CD4-positive, alpha-beta memory T cell (primary cell): ENCODE measurements at places on chromosomes 1 and 21. TPM values are rescaled to one million over a fixed set of nuclear protein-coding genes. Genes with fewer than 3 reads are reported as not detected.

DNA sequence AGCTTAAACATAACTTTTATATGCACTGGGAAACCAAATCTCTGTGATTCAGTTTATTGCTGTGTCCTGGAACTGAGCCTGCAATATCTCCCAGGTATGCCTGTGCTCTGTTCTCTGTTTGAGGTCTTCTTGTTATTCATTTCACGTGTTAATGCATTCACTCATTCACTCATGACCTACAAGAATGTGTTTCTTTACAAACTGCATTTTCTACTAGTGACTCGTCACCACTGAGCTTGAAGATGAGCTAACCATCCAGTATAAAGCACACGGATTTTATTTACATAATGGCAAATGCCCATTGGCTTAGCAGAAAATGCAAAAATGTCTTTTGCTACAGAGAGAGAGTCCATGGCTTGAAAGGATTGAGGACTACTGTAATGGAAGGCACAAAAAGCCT is 75.0 kb upstream of the DUSP10 start:
- H3K27me3 ChIP-seq: no peaks in the 10 kb centered on the region
- no peaks in the 10 kb centered on the region for H3K4me1 ChIP-seq
- DNase-seq: no peak
- no peak overlapping the region for H3K4me3 ChIP-seq
- H3K27ac ChIP-seq: no peak overlapping the region
- no peaks in the 10 kb centered on the region for H3K36me3 ChIP-seq

NTNG1 gene
- polyA plus RNA-seq: not detected

SPRR2E gene
- not detected for polyA plus RNA-seq

KIF14 gene
- polyA plus RNA-seq: not detected

TNFRSF9 gene
- not detected for polyA plus RNA-seq

DR1 gene
- polyA plus RNA-seq: 64.0 TPM

DNA sequence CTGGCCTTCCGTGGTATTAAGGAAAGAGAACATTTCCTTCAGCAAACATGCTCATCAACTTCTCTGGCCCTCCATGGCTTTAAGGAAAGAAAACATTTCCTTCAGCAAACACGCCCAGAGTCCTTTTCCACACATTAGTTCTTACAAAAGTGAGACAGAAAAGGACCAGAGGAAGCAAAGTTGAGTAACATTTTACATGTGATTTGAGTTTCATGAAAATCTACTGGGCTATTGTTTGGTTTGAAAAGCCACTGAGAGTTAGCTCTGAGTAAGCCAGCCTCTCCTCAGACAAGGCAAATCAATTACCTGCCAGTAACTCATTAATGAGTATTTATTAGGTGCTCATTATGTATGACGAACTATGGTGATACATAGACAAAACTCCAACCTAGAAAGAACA is 78.0 kb downstream of the NID1 start:
- H3K27me3 ChIP-seq: no peaks in the 10 kb centered on the region
- no peak overlapping the region for H3K4me3 ChIP-seq
- no peak overlapping the region for H3K27ac ChIP-seq
- no peak for DNase-seq
- H3K4me1 ChIP-seq: no peaks in the 10 kb centered on the region

TRPM2 gene
- not detected for polyA plus RNA-seq

RGS21 gene
- polyA plus RNA-seq: not detected

GRCh38 chr21:33229784-33230544 is at the start of gene IFNAR2:
Gene IFNAR2 (plus strand): TSS chr21:33229938. CDS start chr21:33241923, 11,985 bp downstream.
- no peaks in the 10 kb centered on the region for H3K36me3 ChIP-seq
- peak within 1 kb of the TSS; percentile 87 for H3K4me3 ChIP-seq
- peak within 1 kb of the TSS; percentile 86 for H3K27ac ChIP-seq
- DNase-seq: peak; percentile 64

- peaks cover 5% of the 10 kb centered on the region for H3K27me3 ChIP-seq
- H3K36me3 ChIP-seq: no peaks in the 10 kb centered on the region
These were observed 1.7 kb downstream of the TMCC2 start for GRCh38 chr1:205229399-205229871.
